Muscle of back (tissue), 13 donors: ENCODE measurements at places on chromosomes 6 and 20.

DNA sequence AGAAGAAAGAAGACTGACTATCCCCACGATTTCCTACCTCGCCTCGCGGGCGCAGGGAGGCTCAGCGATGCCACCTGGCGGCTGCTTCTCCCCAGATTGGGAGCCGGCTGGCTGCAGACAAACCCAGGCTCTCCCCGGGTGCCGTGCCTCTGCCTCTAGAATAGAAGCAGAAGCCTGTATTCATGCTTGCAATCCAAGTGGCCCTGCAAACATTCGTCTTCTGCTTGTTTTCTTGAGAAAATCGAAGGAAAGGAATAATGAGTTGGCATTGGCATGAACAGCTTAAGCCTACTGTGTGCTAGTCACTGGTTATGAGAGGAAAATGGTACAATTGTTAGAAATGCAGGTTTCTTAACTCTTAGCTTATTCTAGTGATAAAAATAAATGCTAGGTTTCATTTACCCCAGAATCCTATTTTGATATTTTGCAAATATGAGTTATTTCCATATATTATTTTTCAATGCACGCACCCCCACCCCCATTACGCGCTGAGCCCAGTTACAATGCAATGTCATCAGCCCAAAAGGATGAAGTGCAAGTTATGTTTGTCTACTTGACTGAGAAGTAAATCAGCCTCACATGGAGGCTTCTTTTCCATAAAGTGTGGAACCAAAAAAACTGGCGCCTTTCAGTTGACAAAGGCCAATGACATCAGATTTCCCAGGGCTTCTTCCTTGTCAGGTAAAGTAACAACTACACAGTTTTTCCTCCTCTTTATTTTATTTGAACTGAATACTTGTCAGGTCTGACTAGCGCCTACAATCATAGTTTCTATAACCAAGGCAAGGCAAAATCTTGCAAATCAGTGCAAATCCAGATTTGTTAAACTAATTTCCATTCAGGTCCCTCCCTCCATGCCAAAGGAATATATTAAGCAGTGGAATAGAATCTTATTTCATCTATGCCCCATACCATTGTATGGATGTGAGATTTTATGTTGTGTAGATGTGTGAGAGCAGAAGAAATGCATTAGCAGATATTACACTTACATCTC is 3.9 kb upstream of the SOX4 start:
- DNase-seq, result peak; percentile 94

DNA sequence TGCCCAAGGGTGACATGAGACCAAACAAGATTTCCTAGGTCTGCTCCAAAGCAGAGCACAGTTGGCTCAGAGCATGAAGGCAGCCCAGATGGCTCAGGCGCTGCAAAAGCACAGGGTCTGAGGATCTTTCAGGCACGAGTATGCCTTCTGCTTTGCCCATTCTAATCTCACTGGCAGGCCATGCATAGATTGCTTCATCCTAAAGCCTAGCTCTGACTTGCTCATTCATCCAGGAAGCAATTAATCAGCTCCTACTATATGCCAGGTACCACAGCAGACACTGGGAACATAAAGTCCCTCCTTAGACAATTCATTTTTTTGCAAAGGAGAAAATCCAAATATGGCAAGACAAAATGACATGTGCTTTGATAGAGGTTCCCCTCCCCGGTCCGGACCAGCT is 31.2 kb downstream of the GPLD1 start:
- no peak for DNase-seq

GRCh38 chr6:146937316-146937715 is 266.9 kb upstream of the STXBP5 start:
- DNase-seq, result no peak

GRCh38 chr20:56572172-56572571 is 39.1 kb downstream of the FAM209B start:
- no peak for DNase-seq

- no peak for DNase-seq
Observed at GRCh38 chr6:52574709-52575501, 2.0 kb downstream of the TRAM2 start.

GRCh38 chr6:117548797-117549301 is 53.5 kb downstream of the GOPC start:
- no peak for DNase-seq

DNA sequence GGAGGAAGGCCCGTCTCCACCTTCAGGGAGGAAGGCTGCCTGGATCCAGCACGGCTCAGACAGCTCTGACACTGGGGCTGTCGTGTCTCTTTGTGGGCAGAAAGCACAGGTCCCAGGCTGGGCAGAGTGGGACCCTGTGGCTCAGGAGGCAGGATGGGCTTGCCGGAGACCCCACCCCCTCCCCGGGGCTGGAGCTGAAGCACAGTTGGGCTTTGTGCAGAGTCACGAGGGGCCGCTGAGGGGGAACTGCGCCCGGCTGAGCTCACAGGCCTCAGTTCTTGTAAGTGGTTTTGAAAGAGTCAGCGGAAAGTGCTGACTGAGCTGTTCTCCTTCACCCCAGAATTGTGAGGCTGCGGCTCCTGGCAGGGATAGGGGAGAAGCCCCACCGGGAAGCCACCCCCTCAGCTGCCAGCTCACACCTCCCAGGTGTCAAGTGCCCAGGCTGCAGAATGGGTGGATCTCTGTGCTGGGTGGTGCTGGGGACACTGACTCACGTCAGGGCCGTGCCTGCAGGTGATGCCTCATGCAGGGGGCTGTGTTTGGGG is 145.5 kb upstream of the RNF24 start:
- peak; percentile 72 for DNase-seq
